NCI-H1694 (cell line): ENCODE measurements at places on chromosomes 4 and X.

DNA sequence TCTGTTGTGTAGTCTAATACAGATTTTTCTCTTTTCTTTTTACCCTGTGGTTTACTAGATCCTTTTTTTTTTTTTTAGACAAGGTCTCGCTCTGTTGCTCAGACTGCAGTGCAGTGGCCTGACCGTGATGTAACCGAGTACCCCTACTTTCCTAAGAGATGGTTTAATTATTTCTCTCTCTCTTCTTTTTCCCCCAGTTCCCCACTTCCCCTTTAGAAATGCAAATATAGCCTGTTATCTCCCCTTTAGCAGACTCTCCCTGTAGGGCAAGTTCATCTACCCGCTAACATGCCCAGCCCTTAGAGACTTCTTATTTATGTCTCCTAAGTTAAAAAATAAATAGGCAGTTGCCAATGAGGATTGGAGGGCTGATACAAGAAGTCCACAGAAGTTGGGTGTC lies 4.5 kb downstream of the SNX25 start:
- DNase-seq = no peak

DNA sequence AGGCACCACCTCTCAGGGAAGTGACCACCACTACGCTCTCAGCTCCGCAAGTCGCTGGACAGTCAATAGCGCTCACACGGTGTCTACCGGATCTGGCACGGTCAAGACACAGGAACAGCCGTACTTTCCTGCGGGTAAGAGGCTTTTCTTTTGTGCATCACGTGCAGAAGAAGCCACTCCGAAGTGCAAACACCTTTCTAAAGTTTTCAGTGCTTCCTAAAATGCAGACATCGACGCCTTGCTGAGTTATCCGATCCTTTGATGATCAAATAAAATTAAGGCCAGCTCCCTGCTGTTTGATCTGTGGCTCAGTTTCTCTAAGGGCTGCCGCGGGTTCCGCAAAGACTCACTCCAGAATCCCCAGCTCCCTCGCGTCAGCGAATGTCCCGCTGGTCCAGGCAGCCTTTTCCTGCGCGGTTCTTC lies 71.8 kb downstream of the FBXO8 start:
- no peak for DNase-seq

GRCh38 chr4:53717064-53717549 lies 125.8 kb upstream of the LNX1 start:
- no peak for DNase-seq

- DNase-seq = no peak
These were observed 2.7 kb downstream of the SLC7A11 start for GRCh38 chr4:138239491-138239890.

GRCh38 chr4:633976-634598 lies 8.7 kb downstream of the PDE6B start:
- no peak for DNase-seq

- no peak for DNase-seq
These were observed 125.8 kb downstream of the EDA start for GRCh38 chrX:69741721-69742120.

GRCh38 chr4:4578981-4579380 lies 37.1 kb upstream of the STX18 start:
- DNase-seq = no peak

- DNase-seq = no peak
These were observed 1.2 kb upstream of the TMEM144 start for GRCh38 chr4:158208963-158209640.

GRCh38 chr4:185192059-185192458 lies 11.7 kb downstream of the CFAP97 start:
- DNase-seq = no peak

- no peak for DNase-seq
These were observed 90.7 kb downstream of the PALLD start for GRCh38 chr4:168587411-168588125.

- no peak for DNase-seq
These were observed 94.8 kb upstream of the GRPR start for GRCh38 chrX:16028576-16028975.

DNA sequence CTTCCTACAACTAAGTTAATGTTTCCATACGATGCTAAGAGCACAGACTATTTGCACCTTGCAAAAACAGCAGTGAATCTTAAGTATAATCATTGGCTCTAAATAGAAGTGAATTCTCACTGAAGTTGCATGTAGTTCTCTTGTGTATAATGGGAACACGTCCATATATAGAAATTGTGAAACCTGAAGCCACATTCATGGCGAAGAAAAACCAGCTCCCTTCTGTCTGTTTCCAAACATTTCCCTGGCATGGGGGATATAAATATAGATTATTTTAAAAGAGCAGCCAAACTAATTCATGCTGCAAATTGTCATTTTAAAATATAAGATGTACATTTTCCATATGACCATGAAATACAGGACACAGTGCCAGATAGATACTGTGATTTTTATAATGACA lies 71.1 kb downstream of the TRAM1L1 start:
- DNase-seq = no peak

DNA sequence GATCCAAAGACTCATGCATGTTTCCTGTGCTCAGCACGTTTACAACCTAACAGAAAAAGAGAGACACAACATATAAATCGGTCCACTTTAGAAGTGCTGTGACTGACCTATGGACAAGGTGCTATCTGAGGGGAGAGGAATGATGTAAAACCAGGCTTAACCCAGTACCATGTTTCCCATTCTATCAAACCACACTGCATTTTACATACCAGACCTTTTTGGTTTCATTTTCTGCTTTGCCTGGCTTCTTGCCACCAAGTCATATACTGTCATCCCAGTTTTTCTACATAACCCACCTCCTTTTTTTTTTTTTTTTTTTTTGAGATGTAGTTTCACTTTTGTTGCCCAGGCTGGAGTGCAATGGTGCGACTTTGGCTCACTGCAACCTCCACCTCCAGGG lies 82.2 kb downstream of the KLF8 start:
- no peak for DNase-seq
